ENCODE measurements at places on chromosomes 2 and 18.

- no peaks in the 10 kb centered on the region for H3K4me1 ChIP-seq
- no peaks in the 10 kb centered on the region for H3K36me3 ChIP-seq
- H3K27me3 ChIP-seq: peaks cover 17% of the 10 kb centered on the region
Observed at GRCh38 chr18:24633121-24633520, 172.7 kb downstream of the HRH4 start.

DNA sequence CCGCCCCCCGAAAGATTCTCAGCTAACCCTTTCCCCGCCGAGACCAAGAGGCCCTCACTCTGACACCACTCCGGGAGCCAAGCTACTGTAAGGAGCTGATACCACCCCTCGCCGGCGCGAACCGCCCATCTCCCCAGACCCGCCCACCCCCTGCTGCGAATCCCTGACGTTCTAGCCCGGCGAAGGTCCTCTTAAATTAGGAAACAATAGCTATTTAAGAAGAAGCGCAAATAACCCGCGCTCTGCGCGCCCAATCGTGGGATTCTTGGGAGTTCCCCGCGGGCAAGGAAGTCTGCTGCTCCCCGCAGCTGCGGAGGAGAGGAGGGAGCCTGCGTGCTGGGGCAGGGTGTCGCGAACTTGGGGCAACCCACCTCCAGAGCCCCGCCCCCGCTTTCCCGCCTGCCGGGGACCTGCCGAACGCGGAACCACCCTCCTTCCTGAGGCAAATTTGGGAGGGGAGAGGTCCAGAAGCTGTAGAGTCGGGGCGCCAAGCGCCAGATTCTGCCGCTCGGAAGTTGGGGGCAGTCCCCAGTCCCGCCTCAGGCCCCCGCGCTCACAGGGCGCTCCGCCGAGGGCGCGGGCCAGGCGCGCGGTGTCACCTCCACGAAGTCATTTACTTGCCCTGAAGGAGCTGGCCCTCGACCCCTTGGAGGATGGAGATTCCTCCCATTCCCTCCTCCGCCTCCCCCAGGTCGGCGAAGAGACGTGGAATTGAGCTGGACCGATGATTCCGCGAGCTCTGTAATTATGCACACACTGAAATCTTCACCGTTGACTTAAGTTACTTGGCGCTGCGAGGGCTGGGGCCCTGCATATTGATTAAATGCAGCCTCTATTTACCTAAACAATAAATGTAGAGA, 8.4 kb upstream of the SP9 start:
- H3K27ac ChIP-seq: peak overlapping the region; percentile 68
- peaks cover 100% of the 10 kb centered on the region for H3K27me3 ChIP-seq
- no peak for DNase-seq
- H3K36me3 ChIP-seq: peaks cover 2% of the 10 kb centered on the region
- peaks cover 32% of the 10 kb centered on the region for H3K4me1 ChIP-seq
- H3K4me3 ChIP-seq: peak overlapping the region; percentile 63

GRCh38 chr2:216385478-216385877, 13.2 kb upstream of the MARCHF4 start:
- H3K4me1 ChIP-seq: peaks cover 21% of the 10 kb centered on the region
- H3K36me3 ChIP-seq: no peaks in the 10 kb centered on the region
- DNase-seq: no peak
- H3K27me3 ChIP-seq: no peaks in the 10 kb centered on the region

DNA sequence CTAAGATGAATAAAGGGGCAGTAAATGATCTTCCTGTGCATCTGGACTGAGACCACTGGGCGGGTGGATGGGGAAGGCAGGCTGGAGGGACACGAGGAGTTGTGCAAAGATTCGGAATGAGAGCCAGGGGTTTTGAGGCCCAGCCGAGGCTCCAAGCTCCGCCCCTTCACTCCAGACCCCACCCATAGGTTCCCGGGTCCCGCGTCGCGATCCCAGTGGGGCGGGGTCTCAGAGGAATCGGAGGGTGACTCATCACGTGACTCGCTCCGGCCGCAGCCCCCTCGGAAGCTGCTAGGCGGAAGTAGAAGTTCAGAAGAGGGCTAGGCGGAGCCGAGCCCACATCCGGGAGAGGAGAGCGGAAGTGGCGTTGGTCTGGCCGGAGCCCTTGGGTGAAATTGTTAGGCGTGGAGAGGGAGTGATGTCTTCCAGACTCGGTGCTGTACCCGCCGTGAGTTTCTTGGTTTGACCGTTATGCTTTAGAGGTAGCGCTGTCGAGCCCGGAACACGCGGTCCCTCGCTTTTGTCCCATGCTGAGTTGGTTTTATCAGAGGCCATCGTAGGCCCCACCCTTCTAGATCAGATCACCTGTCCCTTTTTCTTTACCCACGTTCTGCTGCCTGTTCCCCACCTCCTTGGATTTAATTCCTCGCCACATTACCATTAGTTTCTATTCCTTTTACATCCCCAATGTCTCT, at the start of gene ZNF512:
Gene ZNF512 (plus strand): TSS at position 348 of the 695 bp plus-strand sequence. CDS start 71 bp downstream, at position 419.
- peak; percentile 89 for DNase-seq
- H3K27me3 ChIP-seq: peaks cover 28% of the 10 kb centered on the region
- peak within 1 kb of the TSS; percentile 79 for H3K27ac ChIP-seq
- peaks cover 59% of the 10 kb centered on the region for H3K4me1 ChIP-seq

DNA sequence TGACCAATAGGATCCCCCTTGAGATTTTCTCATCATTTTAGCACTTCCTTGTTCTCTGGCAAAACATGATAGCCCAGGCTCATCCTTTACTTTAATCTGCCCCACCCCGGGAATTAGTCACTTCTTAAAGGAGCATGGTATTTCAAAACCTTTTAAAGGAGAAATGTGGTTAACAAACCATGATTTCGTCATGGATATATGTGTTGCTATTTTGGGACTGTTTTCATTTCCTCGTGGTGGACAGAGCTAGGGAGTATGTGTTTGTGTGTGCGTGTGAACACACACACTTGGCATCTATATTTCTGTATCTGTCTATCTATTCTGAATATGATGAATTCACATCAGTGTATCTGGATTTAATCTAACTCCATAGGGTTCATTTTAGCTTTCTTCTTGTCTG, 128.1 kb downstream of the BIRC6 start:
- H3K4me3 ChIP-seq: no peak overlapping the region
- no peak overlapping the region for H3K27ac ChIP-seq
- no peaks in the 10 kb centered on the region for H3K4me1 ChIP-seq
- H3K36me3 ChIP-seq: peaks cover 45% of the 10 kb centered on the region
- DNase-seq: no peak

DNA sequence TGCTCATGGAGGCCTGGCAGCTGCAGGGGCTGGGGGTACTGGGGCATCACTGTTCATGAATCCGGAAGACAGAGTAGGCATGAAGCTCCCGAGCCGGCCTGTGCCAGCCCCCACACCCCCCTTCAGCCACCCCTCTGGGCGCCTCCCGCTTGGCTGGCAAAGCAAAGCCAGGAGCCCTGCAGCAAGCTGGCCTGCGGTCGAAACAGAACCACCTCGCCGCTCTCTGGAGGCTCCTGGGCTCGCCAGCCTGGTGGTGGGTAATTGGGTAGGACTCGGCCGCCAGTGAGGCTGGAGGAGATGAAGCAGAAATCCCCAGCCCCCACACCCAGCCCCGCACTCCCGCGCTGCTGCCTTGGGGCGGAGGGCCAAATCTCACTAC, 70.9 kb upstream of the GPC1 start:
- H3K36me3 ChIP-seq: no peaks in the 10 kb centered on the region
- no peak overlapping the region for H3K4me3 ChIP-seq
- H3K27me3 ChIP-seq: peaks cover 3% of the 10 kb centered on the region
- H3K27ac ChIP-seq: no peak overlapping the region

- no peak overlapping the region for H3K4me3 ChIP-seq
- peaks cover 14% of the 10 kb centered on the region for H3K4me1 ChIP-seq
- H3K36me3 ChIP-seq: no peaks in the 10 kb centered on the region
- no peaks in the 10 kb centered on the region for H3K27me3 ChIP-seq
Observed at GRCh38 chr2:161104054-161104553, 56.1 kb upstream of the TANK start.

- peak; percentile 32 for DNase-seq
- no peak overlapping the region for H3K4me3 ChIP-seq
- H3K36me3 ChIP-seq: no peaks in the 10 kb centered on the region
- H3K4me1 ChIP-seq: peaks cover 3% of the 10 kb centered on the region
- peaks cover 15% of the 10 kb centered on the region for H3K27me3 ChIP-seq
Observed at GRCh38 chr18:21897811-21898210, 157.2 kb downstream of the MIB1 start.

GRCh38 chr2:30692829-30693275, 114.4 kb downstream of the CAPN13 start:
- H3K27me3 ChIP-seq: peaks cover 33% of the 10 kb centered on the region
- DNase-seq: peak; percentile 13
- no peaks in the 10 kb centered on the region for H3K4me1 ChIP-seq
- H3K36me3 ChIP-seq: no peaks in the 10 kb centered on the region
- no peak overlapping the region for H3K27ac ChIP-seq

GRCh38 chr18:11316546-11316945, 167.2 kb upstream of the PIEZO2 start:
- H3K27ac ChIP-seq: no peak overlapping the region
- H3K36me3 ChIP-seq: no peaks in the 10 kb centered on the region
- no peaks in the 10 kb centered on the region for H3K27me3 ChIP-seq
- no peaks in the 10 kb centered on the region for H3K4me1 ChIP-seq
- no peak overlapping the region for H3K4me3 ChIP-seq

DNA sequence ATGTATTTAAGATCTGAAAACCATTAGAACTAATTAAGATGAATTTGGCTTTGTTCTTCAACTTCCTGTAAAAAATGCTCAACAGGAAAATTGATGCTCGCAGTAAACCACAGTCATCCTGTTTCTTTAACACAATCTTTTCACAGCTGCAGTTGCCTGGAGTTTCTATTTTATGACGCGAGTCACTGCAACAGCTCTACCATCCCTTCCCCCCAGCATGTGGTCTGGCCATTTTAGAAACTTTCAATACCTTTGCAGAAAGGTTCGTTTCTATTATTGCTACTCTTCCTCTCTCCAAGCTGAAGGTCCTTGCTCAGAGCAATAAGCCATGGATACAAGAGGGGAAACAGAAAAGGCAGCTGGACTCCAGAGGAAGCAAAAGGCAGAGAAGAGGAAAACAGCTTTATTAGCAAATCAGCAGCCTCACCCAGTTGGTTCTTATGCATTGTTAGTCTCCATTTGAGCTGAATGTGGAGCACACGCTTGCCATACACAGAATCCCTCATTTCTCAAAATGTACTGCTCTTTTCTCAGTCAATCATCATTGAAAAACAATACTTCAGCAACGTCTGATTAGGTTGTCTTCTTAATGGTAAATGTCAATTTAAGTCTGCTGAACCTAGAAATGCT, 3.9 kb downstream of the WIPF1 start:
- H3K36me3 ChIP-seq: peaks cover 76% of the 10 kb centered on the region
- peak; percentile 83 for DNase-seq
- H3K27ac ChIP-seq: peak overlapping the region; percentile 98
- H3K4me1 ChIP-seq: peaks cover 50% of the 10 kb centered on the region
- H3K4me3 ChIP-seq: peak overlapping the region; percentile 91
- H3K27me3 ChIP-seq: no peaks in the 10 kb centered on the region
